ENCODE measurements at places on chromosomes 1 and 21. TPM values are rescaled to one million over a fixed set of nuclear protein-coding genes. Genes with fewer than 3 reads are reported as not detected.

PCSK9 gene
- total RNA-seq = 2.5 TPM

PCBP3 gene
- total RNA-seq = 1.2 TPM

OR2L3 gene
- not detected for total RNA-seq

DAB1 gene
- total RNA-seq = 0.45 TPM

ANGPTL7 gene
- total RNA-seq = 0.65 TPM

RGS2 gene
- 61.5 TPM for total RNA-seq

HMGN2 gene
- 225 TPM for total RNA-seq

AHCYL1 gene
- total RNA-seq = 59.3 TPM

ETV3L gene
- total RNA-seq = not detected

PRELP gene
- 1.4 TPM for total RNA-seq

ORC1 gene
- 12.6 TPM for total RNA-seq

SPRR1B gene
- total RNA-seq = not detected

MROH9 gene
- 0.27 TPM for total RNA-seq

DNA sequence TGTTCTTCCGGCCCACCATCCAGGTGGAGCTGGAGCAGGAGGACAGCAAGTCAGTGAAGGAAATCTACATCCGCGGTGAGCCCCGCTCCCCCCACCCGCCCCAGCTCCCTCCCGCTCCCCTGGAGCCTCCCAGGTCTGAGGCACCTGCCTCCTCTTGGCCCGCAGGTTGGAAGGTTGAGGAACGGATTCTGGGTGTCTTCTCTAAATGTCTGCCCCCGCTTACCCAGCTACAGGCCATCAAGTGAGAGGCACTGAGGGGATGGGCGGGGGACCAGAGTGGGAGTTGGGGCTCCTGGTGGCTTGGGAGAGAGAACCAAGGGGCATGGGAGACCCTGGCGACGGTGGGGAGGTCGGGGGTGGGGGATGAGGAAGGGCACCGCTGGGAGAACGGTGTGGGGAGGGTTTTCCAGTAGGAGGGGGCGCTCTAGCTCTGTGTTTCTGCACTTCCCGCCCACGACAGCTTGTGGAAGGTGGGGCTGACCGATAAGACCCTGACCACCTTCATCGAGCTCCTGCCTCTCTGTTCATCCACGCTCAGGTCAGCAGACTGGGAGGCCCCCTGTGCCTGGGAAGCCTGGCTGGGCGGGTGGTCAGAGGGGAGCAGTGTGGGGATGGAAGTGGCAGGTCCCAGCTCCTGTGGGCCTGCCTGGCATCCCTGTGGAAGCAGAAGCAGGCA, 4.2 kb downstream of the LRRC71 start:
- DNase-seq = no peak

- peak; percentile 59 for DNase-seq
Measured at GRCh38 chr1:23537296-23537973, 6.4 kb upstream of the E2F2 start.

- DNase-seq = no peak
Measured at GRCh38 chr1:61873581-61873980, 131.3 kb downstream of the PATJ start.

DNA sequence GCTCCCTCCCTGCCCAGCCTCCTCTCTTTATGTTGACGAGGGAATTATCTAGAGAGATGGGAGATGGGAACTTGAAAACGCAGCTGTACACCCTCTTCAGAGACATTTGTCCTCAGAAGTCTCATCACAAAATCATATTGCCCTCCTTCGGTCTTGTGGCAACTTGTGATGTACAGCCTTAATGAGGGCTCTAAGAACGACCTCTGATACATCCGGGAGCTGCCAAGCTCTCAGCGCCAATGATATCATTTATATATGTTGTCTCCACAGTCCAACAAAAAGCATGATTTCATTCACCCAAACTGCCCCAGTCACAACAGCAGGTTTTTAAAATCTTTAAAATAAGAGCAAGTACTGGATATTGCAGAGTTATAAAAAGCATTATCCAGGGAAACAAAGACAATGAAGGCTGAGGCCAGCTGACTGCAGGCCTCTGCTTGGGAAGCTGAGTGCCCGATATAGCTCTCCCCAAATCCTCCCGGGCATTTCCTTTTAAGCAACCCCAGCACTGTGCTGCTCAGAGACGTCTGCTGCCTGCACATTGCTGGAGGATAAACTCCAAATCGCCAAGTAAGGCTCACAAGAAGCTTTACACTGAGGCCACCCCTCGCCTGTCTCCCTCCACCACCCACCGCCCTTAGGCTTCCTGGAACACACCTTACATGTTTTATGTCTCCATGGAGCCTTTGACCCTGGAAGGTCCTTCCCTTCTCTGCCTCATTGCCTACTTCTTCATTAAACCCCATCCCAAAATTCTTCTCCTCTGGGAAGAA, 236.1 kb downstream of the C1orf94 start:
- DNase-seq = no peak

- peak; percentile 97 for DNase-seq
Measured at GRCh38 chr1:204294357-204294756, 65.4 kb downstream of the PLEKHA6 start.

DNA sequence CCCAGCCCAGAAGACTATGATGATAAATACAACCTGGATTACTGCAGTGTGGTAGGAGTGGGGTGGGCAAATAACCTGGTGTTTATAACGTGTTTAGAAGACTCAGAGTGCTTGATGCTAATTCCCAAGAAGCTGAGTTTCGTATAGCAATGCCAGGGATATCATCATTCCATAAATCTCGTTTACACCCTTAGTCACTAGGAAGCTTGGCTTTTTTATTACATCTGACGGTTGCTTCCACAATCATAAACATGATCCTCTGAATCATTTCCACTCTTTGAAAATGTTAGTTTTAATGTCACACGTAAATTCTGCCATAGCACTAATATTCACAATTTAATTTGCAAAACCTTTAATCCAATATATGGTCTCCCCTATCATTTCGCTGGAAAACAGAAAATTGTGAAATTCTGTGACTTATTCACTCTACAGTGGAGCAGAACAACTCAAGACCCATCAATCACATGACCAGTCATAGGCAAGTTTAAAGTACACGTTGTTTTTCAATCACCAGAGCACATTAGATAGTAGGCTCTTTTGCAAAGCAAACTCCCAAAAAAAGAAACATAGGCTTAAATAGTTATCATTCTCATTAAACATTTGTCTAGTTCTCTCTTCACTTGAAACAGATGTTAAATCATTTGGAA, 321.0 kb downstream of the LTN1 start:
- DNase-seq = no peak

- peak; percentile 77 for DNase-seq
Measured at GRCh38 chr1:215710036-215710898, 143.2 kb downstream of the KCTD3 start.

- no peak for DNase-seq
Measured at GRCh38 chr1:7643530-7643929, 127.6 kb upstream of the VAMP3 start.

- no peak for DNase-seq
Measured at GRCh38 chr1:63603810-63604209, 10.6 kb downstream of the PGM1 start.

- no peak for DNase-seq
Measured at GRCh38 chr1:167360120-167360519, 139.4 kb downstream of the POU2F1 start.

- DNase-seq = peak; percentile 58
Measured at GRCh38 chr1:156124557-156125483, 10.3 kb downstream of the LMNA start.

DNA sequence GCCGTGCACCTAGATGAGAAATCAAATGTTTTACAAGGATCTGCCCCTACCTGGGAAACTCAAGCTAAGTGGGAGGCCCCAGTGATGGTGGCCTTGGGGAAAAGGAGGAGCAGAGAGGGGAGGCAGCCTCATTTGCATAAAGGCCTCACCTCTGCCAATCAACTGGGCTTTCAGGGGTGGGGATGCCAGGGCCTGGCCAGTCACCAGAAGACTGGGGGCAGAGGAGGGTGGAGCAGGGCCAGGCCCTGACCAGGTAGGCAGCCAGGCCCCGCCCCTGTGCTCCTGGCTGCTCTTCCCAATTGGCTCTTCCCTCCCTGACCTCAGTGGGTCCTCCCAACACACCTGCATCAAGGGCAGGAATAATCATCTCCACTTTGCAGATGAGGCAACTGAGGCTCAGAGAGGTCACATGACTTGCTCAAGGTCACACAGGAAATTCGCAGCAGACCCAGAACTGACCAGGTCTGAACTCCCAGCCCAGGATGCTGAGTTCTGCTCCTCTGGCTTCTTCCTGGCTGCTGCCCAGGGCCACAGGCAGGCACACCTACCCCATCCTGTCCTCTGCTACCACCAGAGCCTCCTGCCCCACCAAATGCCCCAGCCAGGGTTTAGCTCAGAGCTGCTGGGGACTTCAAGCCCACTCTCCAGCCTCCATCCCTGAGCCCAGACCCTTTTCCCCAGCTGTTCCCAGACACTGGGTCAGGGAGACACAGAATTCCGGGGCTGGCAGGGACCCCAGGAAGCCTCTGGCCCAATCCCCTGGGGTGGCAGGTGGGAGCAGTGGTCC, 677.9 kb downstream of the MATN1 start:
- DNase-seq = no peak

DNA sequence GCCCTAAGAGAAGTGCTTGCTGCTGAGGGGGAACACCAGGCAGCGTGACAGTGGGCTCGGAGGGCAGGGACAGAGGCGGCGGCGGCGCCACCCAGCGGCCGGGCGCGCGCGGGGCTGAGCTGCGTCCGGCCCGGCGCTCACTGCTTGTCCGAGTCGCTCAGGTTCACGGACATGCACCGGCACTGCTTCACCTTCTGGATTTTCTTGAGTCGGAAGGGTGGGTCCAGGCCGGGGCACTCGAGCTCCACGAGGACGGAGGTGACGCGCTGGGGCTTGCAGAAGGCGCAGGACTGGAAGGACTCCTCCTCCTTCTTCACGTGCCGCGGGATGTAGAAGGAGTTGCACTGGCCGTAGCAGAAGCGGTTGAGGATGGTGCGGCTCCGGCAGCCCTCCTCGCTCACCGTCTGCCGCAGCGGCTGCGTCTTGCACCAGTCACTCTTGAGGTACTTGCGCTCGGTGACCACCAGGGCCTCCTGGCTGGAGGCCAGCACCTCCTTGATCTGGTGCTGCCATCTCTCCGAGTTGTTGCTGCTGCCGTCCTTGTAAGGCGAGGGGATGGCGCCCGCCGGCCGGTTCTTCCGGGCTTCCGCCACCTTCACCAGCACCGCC, 119.0 kb downstream of the GREM2 start:
- DNase-seq = no peak

DNA sequence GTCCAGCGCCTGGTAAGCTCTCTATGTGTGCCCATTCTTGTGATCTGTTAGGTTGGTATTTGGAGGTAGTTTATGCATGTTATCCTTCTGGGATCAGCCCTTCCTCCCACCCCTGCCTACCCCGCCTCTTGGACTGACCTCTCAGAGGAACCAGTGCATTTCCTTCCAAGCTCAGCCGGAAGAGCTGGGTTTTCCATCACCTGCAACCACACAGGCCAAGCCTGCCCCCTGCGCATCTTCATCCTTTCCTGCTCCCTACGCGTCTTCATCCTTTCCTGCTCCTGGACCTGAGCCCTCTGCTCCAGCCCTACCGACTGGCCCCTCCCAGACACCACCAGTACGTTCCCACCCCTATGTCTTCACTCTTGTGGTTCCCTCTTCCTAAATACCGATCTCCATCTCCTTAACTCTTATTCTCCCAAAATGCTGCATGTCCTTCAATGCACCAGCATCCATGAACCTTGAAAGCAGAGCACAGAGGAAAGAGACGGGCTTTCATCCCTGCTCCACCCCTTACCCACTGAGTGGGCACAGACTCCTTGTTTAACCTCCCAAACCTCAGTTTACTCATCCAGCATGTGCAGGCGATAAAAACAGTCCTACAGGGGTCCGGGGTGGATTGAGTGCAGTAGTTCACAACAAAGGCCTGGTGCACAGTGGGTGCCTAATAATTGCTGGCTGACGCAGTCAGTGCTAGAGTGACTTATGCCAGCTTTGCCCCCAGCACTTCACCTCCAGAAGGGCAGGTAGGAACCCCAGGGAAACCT, 526.3 kb downstream of the MATN1 start:
- no peak for DNase-seq

DNA sequence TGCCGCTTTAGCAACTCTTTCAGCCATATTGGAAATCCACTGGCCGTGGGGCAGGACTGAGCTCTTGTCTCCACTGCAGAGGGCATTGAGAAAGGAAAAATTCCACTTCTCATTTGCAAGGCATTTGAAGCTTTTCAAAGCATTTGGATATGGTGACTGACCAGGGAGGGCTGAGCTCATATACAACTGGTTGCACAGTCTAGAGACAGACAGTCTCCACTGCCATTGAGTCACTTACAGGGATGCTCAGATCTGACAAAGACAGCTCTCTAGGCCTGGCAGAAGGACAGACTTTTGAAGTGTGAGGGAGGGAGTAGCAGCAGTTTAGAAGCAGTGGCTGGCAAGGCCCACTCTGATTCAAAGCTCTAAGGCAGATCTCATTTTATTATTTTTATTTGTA, 24.2 kb downstream of the NCF2 start:
- DNase-seq = no peak

GRCh38 chr1:156245451-156246232, 2.2 kb downstream of the PAQR6 start:
- DNase-seq = no peak

DNA sequence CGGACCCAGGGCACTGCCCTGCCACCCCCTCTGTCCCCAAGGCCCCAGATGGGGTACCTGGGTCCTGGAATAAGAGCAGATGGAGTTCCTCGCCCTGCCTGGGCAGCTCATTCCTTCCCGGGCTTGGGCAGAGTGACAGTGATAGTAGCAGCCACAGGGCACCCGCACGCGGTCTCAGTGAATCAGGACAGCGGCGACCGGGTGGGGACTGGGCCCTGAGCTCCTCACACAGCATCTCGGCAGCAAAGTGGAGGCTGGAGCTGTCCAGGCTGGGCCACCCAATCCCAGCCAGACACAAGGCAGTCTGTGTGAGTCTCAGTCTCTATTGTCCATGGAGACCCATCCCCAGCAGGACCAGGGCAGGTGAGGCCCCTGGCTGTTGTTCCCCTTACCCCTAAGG, 37.4 kb upstream of the CCDC27 start:
- DNase-seq = no peak

- no peak for DNase-seq
Measured at GRCh38 chr1:118659646-118660045, 328.5 kb downstream of the TBX15 start.

DNA sequence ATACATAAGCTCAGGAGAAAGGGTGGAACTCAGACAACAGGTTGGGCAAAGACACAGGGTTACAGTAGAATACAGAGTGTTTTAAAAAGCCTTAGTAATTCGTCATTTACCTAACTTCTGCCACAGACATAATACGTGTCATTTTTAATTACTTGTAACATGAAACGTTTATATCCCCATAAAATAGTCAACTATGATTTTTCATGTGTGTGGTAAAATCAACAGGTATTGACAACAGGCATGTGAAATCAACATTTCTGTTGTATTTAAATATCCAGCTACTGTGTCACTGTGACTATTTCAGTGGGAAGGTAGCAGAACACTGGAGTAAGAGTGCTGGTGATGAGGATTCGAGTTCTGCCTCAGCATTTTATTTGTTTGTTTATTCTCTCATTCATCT, 5.7 kb downstream of the FAM163A start:
- DNase-seq = no peak

GRCh38 chr1:100358210-100358609, 5.9 kb downstream of the CDC14A start:
- peak; percentile 46 for DNase-seq

- no peak for DNase-seq
Measured at GRCh38 chr21:34262469-34262845, 101.3 kb upstream of the KCNE2 start.
